ENCODE measurements at places on chromosomes 2 and 18.

- H3K36me3 ChIP-seq, result peaks cover 47% of the 10 kb centered on the region
- H3K4me1 ChIP-seq, result peaks cover 56% of the 10 kb centered on the region
- peak; percentile 68 for DNase-seq
- H3K27ac ChIP-seq, result peak overlapping the region; percentile 99
Observed at GRCh38 chr2:61179701-61180639, 18.0 kb downstream of the C2orf74 start.

GRCh38 chr18:765764-766549 lies 46.1 kb downstream of the YES1 start:
- H3K27ac ChIP-seq, result no peak overlapping the region
- H3K4me3 ChIP-seq, result no peak overlapping the region
- no peak for DNase-seq
- H3K27me3 ChIP-seq, result no peaks in the 10 kb centered on the region

DNA sequence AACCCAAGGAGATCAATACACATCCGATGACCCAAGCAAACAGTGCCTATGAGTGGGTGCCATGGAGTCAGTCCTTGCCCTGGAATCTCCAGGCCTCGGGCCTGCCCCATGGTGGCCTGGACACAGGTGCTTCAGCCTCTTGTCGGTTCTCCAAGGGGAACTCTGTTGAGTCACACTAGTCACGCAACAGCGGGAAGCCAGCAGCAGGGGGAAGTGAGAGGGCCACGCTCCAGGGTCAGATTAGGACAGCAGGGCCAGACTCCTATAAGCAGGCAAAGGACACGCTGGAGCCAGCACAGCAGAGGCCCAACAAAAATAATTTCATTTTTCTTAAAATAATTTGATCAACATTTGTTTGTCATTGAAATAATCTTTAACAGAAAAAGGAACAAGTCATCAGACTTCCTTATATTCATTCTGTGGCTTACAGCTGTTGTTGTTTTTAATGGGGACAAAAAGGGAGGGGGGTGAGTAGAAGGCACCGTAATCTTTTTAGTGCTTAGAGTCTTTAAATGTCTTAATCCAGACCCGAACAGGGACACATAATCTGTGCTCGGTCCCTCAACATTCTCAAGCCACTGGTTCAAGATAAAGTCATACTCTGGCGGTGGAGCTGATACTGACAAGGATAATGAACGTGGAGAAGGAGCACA lies 16.4 kb upstream of the ARMC9 start:
- no peak for DNase-seq
- no peak overlapping the region for H3K27ac ChIP-seq
- H3K4me3 ChIP-seq, result no peak overlapping the region

GRCh38 chr2:46847185-46847710 lies 68.4 kb downstream of the MCFD2 start:
- H3K36me3 ChIP-seq, result no peaks in the 10 kb centered on the region
- H3K27ac ChIP-seq, result peak overlapping the region; percentile 91
- no peaks in the 10 kb centered on the region for H3K27me3 ChIP-seq
- peak; percentile 97 for DNase-seq
- H3K4me3 ChIP-seq, result no peak overlapping the region
- peaks cover 79% of the 10 kb centered on the region for H3K4me1 ChIP-seq

All from esophagus muscularis mucosa (tissue), 4 donors.